ENCODE measurements at places on chromosomes 12 and 14.

DNA sequence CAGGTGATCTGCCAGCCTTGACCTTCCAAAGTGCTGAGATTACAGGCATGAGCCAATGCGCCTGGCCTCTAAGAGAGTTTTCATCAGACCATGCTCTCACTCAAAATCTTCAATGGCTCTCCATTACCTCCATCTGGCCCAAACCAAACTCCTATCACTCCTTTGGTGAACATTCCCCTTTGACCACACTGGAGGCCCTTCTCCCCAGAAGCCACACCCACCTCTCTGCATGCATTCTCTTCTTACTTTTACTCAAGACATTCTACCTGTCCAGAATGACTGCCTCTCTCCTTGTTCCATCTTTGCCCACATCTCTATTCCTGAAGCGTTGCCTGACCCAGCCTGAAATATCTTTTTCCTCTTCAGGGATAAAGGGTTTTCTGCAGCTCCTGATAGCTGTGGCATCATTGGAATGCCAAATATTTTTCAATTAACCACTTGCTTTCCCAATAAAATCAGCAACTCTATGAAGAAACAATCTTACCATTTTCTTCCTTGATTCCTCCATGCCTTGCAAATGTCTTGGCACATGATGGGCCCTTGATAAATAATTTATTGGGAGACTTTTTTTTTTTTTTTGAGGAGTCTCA is 15.5 kb downstream of the PLEK2 start:
- DNase-seq, result no peak

DNA sequence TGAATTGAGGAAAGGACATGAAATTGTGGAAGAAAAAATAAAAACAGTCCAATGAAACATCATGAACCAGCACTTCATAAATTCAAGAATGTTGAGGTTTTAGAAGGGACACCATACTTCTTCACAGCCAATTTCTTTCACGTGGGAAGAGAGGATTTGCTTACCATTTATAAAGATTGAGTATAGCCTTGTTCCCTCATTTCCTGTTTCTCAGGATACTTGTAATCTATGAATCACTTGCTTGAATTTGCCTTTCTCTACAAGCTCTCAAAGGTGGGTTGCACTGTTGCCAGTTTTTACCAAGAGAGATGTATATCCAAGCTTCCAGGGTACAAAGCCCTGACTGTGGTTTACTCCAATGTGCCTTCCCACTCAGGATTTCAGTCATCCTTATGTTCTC is 116.1 kb downstream of the DUSP6 start:
- no peak for DNase-seq

DNA sequence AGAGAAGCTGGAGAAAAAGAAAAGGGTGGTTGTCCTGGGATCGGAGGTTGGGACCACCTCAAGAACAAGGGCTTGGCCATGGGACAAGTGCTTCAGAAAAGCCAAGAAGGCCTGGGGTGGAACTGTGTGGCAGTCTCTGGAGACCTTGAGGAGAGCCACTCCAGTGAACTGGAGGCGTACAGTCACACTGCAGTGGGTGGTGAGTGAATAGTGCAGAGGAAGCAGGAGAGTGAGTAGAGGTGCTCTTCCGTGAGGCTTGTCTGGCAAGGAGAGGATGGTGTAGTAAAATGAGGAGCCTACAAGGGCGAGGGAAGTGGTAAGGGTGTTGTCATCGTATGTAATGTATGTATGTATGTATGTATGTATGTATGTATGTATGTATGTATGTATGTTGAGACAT is 20.9 kb downstream of the RASSF3 start:
- no peak for DNase-seq

DNA sequence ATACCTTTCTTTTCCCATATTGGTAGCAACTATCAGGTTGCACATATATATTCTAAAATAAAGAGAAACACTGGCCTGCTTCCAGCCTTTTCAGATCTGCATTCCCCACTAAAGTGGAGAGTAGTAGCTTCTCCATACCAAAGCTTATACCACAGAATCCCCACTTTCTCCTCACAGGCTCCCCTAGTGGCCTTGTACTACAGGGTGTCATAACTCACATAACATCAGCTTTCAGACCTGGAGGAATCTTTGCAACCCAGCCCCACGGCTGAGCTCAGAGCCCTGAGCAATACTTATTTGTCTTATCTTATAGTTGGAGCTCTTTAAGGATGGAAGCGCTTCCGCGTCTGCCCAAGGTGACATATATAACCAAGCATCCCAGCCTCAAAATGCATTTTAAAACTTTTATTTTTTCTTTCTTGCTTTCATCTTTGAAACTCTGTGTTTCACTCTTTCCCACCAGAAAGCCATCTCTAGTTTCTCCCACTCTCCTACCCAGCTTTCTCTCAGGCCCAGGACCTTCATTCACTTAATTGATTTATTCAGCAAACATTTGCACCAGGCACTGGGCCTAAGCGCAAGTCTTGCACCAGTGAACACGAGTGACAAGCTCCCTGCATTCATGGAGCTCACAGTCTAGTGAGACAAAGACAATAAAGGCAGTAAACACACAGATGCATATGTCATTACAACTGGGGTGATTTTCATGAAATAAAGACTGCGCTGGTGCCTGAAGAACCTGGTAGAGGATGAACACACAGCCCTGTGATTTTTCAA is 254.7 kb downstream of the IPO8 start:
- DNase-seq, result no peak

DNA sequence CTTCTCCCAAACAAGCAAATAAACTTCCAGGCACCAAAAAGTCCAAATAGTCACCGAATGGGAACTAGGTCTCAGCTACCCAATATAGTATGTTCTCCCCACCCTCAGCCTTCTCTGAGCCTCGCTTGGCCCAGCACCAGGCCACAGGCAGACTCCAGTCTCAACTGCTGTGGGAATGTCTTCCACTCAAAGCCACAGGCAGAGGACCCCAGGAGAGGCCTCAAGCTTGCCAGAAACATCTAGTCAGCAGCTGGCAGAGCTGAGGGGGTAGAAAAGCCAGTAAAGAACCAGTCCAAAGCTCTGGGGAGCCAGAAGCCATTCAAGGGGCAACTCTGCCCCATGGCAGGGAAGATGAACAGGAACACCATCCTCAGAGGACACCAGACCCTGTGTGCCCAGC is 41.8 kb downstream of the FMNL3 start:
- DNase-seq, result no peak

GRCh38 chr14:24806061-24806678 is 172.2 kb upstream of the GZMB start:
- no peak for DNase-seq

DNA sequence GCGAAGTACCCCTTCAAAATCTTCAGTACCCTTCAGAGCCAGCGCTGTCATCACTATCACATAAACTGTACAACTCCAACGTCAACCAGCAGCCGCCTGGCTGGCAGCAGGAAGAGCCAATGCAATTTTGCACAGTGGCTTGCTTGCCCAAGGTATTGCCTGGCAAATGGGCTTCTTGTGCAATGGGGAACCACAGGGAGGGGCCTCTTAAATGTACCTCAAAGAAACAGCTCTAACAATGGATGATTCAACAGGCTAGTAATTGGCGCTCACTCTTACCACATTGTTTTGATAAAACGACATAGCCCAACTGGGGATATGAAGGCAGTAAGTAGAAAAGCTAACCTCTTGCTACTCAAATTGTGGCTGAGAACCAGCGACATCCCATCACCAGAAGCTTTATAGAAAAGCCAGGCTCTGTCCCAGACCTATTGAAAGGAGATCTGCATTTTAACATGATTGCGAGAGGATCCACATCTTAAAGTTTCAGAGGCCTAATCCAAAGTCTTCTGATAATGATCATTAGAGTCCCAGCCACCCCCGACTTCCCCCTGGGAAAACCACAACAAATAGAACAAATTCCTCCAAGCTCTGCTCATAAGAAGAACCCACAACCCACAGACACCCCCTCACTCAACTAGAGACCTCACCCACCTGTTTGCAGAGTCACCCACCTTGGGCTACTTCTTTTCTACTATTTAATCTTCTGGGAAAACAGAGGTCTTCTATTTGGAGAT is 125.3 kb upstream of the HIF1A start:
- DNase-seq, result no peak

DNA sequence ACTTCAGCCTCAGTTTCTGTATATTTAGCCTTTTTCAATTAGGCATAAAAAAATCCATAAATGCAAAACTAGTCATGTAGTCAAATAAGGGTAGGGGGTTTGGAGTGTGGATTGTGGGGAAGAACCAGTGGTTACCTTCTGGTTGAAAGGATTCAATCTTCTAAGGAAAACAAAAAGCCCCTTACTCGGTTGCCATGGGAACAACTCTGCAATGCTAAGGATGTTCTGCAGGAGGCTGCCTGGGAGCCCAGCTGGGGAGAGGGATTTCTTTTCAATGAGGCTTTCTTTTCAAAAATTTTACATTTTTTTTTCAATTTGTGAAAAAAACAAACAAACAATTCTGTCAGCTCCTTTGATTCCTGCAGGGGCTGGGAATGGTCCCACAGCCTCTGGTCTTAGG is 67.2 kb downstream of the SLC8A3 start:
- DNase-seq, result no peak

- no peak for DNase-seq
These were observed 28.8 kb downstream of the YEATS4 start for GRCh38 chr12:69388371-69388770.

- no peak for DNase-seq
These were observed 647.4 kb downstream of the MED13L start for GRCh38 chr12:115630136-115630535.

- DNase-seq, result no peak
These were observed 270.1 kb upstream of the PRICKLE1 start for GRCh38 chr12:42859612-42860011.

DNA sequence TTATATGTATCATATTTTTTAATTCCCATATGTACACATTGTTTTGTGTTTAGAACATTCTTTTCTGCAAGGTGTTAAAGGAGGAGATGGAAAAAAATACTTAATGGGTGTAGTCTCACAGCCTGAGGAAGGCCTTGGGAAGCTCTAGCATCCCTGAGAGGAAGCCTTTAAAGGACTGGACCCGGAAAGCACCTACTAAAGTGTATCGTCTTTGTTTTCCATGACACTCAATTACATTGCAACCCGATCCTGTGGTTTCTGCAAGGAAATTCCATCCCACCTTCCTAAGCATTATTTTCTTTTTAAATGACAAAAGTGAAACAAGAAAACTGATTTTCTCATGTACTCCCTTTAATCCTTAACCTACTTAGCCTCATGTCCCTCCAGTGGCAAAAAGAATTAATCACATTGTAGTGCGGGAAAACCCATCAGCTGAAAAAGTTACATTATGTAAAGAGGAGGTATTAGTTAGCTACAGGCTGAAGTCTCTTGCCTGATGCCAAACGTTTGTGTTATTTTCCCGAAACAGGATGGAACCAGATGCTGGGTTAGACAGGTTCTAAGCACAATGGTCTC is 147.8 kb upstream of the CPSF6 start:
- no peak for DNase-seq

DNA sequence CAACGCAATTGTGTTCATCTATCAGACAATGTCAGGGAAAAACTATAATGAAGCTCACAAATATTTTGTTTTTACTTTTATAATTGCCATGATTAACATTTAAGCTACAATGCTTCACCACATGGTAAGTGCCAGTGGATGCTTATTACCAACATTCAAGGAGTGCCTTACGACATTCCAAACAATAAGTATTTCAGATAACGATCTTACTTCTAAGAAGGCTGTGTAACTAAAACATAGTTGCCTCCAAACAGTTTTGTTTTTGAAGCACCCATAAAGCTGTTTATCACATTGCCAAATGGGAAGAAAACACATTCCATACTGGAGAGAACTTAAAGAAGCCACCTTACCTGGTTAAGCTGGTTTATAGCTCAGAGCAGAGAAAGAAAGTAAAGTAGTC is 78.8 kb downstream of the RPS6KA5 start:
- no peak for DNase-seq

DNA sequence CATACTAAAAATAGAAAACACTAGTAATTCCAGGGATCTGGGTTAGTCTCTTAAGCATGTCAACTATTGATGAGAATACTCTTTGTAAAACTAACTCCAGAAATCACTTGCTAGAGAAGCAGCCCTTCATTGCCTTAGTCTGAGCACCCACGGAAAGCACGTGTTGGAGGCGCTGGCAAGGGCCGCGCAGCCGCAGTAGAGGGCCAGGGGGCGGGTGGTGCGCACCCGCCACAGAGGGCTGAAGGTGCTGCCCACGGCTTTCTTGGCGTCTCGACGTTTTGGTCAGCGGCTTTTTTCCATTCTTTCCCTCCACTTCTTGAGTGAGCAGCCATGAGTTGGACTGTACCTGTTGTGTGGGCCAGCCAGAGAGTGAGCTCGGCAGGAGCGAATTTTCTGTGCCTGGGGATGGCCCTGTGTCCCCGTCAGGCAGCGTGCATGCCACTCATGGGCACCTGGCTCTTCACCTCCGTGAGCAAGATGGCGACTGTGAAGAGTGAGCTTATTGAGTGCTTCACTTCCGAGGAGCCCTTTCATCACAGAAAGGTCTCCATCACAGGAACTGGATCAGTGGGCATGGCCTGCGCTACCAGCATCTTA is 68.4 kb upstream of the PPM1H start:
- DNase-seq, result no peak

DNA sequence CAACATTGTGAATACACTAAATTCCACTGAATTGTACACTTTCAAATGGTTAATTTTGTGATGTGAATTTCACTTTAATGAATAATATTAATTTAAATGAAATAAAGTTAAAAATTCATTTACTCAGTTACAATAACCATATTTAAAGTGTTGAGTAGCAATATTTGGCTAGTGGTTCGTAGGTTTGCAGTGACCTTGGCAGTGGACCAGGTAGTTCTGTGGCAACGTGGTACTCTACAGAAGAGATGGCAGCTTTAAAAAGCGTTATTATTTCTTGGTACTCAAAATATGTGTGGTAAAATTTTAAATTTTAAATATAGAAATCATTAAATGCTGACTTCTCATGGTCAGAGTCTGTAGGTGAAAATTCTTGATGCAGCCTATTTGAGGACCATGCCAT is 51.6 kb downstream of the AEBP2 start:
- DNase-seq, result no peak

GRCh38 chr12:63843254-63843720 is 1.2 kb upstream of the SRGAP1 start:
- DNase-seq, result no peak

DNA sequence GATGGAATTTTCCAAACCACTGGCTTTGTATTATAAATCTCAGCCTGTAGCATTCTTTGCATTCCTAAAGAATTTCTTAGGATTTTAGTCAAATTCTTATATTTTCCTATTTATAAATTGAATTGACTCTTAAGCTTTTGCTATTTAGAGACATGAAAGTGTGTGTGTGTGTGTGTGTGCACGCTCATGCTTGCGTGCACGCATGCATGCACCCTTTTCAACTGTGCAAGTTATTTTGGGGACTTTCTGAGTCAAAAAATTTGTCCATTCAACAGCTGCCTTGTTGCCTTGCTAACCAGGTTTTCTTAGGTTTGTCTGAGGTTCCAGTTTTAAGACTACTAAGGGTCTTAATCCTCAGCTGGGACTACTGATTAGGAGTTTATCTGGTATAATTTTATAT is 42.6 kb downstream of the GPATCH2L start:
- DNase-seq, result no peak

DNA sequence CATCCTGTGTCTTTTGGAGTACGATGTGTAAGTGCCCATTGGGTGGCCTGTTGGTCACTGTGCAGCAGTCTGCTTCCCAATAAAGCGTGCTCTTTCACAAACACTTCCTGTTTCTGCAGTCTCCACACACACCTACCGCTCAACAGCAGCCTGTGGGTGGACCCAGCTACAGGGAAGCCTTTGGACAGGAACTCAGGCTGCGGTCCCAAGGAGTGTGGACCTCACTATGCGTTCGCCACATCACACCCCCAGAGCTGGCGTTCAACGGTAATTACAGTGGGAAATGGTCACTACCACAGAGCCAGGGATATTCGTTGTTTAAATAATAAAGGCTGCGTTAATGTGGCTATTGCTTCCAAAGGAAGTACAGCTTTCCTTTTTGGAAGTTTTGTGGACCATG is 16.2 kb downstream of the PSMC1 start:
- no peak for DNase-seq

- no peak for DNase-seq
These were observed 8.5 kb upstream of the SMIM10L1 start for GRCh38 chr12:11162502-11162901.
